Activated T-helper 2 cell treated with anti-CD3 and anti-CD28 coated beads, Interferon-gamma antibody, Interleukin-2, Interleukin-4, amounts not matched to agents 10 μg/mL and 5 μg/mL and 100 μg/mL, durations not matched to agents 14 hours and 24 hours and 36 hours (primary cell): ENCODE measurements at places on chromosomes 2 and 18. TPM values are rescaled to one million over a fixed set of nuclear protein-coding genes. Genes with fewer than 3 reads are reported as not detected.

GRCh38 chr2:190996338-190996946 lies 17.5 kb downstream of the STAT1 start:
- H3K4me1 ChIP-seq = peaks cover 59% of the 10 kb centered on the region
- DNase-seq = no peak
- no peak overlapping the region for H3K4me3 ChIP-seq

DNA sequence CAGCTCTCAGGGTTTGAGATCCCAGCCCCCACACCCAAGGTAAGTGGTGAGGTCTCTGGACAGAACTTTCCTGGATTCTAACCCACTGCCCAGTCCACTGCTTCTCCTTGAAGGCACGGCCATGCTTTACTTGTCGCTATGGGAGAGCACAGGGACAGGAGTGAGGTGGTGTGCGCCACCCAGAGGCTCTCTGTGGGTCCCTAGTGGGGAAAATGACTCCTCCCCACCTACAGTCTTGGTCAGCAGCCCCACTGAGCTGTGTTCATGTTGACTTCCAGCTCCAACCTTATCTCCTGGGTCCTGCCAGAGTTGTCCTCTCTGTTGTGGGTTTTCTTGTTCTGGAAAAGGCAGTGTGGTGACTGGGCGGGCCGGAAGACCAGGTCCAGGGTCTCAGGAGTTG lies 11.1 kb downstream of the TET3 start:
- H3K27me3 ChIP-seq = no peaks in the 10 kb centered on the region
- DNase-seq = no peak
- no peak overlapping the region for H3K27ac ChIP-seq
- H3K4me3 ChIP-seq = no peak overlapping the region
- peaks cover 65% of the 10 kb centered on the region for H3K4me1 ChIP-seq
- peaks cover 36% of the 10 kb centered on the region for H3K36me3 ChIP-seq

GRCh38 chr18:57923611-57924010 lies 120.4 kb upstream of the NEDD4L start:
- no peak for DNase-seq
- H3K27me3 ChIP-seq = no peaks in the 10 kb centered on the region
- H3K4me3 ChIP-seq = no peak overlapping the region
- no peaks in the 10 kb centered on the region for H3K4me1 ChIP-seq
- no peak overlapping the region for H3K27ac ChIP-seq
- H3K36me3 ChIP-seq = no peaks in the 10 kb centered on the region

DNA sequence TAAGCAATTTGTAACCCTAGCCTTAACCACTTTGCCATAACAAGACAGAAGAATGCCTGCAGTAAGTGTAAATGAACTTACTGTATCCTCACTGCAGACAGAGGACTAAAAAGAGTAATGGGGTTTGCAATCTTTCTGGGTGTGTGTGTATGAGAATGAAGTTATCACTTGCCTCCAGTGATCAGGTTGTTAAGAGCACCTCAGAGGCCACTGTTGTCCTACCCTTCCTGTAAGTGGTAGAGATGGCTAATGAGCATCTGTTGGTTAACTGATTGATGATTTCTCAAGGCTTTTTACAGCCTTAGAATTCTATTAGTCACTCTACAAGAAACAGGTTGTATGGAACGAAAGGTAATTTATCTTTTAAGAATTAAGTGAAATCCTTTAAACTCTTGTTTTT lies 27.6 kb upstream of the GTF2A1L start:
- peaks cover 12% of the 10 kb centered on the region for H3K4me1 ChIP-seq
- no peak overlapping the region for H3K27ac ChIP-seq
- no peak for DNase-seq
- H3K27me3 ChIP-seq = peaks cover 7% of the 10 kb centered on the region

GRCh38 chr2:215299337-215299859 lies 12.5 kb upstream of the ATIC start:
- H3K27ac ChIP-seq = no peak overlapping the region
- no peaks in the 10 kb centered on the region for H3K36me3 ChIP-seq
- DNase-seq = no peak
- no peak overlapping the region for H3K4me3 ChIP-seq

GRCh38 chr2:217955881-217956493 lies 46.8 kb downstream of the TNS1 start:
- no peak overlapping the region for H3K4me3 ChIP-seq
- no peaks in the 10 kb centered on the region for H3K4me1 ChIP-seq
- H3K27ac ChIP-seq = no peak overlapping the region
- H3K36me3 ChIP-seq = no peaks in the 10 kb centered on the region
- no peak for DNase-seq
- no peaks in the 10 kb centered on the region for H3K27me3 ChIP-seq

- no peak overlapping the region for H3K4me3 ChIP-seq
- no peaks in the 10 kb centered on the region for H3K4me1 ChIP-seq
- no peak for DNase-seq
- no peaks in the 10 kb centered on the region for H3K36me3 ChIP-seq
- H3K27me3 ChIP-seq = no peaks in the 10 kb centered on the region
These were observed 305.0 kb downstream of the PTH2R start for GRCh38 chr2:208711598-208711997.

DNA sequence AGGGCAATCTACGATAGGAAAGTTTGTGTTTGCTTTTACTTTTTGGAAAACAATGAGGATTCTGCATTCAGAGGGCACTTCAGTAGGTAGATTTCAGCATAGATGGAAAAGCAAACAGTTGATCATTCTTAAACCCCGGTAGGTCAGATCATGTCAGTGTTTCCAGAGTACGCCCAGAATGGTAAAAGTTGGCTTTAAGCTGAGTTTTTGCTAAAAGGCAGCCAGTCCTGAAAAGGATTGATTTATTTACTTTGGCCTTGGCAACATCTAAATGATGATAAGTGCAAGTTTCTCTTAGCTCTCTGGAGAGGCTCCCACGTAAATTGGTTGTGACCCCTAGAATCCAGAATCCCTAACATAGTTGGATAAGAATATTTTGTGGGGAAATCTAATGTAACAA lies 168.0 kb downstream of the DIS3L2 start:
- H3K4me3 ChIP-seq = no peak overlapping the region
- no peaks in the 10 kb centered on the region for H3K4me1 ChIP-seq
- no peak for DNase-seq
- no peaks in the 10 kb centered on the region for H3K27me3 ChIP-seq
- peaks cover 8% of the 10 kb centered on the region for H3K36me3 ChIP-seq
- H3K27ac ChIP-seq = no peak overlapping the region

- peaks cover 8% of the 10 kb centered on the region for H3K27me3 ChIP-seq
- H3K36me3 ChIP-seq = no peaks in the 10 kb centered on the region
- DNase-seq = no peak
These were observed 12.3 kb downstream of the TOGARAM2 start for GRCh38 chr2:28993206-28993960.

DNA sequence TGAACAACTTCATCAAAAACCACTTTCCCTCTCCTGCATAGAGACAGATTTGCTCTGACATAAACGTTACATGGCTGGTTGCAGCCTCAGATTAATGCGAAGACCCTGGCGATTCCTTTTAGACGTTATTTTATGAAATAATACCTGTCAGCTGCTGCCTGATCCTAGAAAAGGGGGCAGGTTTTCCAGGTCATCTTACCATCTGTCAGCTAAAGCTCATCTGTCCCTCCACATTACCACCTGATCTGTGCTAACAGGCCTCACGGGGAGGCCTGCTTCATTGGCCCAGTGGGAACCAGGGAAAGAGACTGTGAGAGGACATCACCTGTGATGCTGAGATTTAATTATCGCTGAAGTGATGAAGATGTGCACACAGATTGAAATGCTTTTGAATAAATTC lies 261.0 kb downstream of the ARHGAP15 start:
- H3K4me1 ChIP-seq = peaks cover 1% of the 10 kb centered on the region
- no peaks in the 10 kb centered on the region for H3K27me3 ChIP-seq
- no peak overlapping the region for H3K4me3 ChIP-seq
- no peak for DNase-seq
- peaks cover 17% of the 10 kb centered on the region for H3K36me3 ChIP-seq

DNA sequence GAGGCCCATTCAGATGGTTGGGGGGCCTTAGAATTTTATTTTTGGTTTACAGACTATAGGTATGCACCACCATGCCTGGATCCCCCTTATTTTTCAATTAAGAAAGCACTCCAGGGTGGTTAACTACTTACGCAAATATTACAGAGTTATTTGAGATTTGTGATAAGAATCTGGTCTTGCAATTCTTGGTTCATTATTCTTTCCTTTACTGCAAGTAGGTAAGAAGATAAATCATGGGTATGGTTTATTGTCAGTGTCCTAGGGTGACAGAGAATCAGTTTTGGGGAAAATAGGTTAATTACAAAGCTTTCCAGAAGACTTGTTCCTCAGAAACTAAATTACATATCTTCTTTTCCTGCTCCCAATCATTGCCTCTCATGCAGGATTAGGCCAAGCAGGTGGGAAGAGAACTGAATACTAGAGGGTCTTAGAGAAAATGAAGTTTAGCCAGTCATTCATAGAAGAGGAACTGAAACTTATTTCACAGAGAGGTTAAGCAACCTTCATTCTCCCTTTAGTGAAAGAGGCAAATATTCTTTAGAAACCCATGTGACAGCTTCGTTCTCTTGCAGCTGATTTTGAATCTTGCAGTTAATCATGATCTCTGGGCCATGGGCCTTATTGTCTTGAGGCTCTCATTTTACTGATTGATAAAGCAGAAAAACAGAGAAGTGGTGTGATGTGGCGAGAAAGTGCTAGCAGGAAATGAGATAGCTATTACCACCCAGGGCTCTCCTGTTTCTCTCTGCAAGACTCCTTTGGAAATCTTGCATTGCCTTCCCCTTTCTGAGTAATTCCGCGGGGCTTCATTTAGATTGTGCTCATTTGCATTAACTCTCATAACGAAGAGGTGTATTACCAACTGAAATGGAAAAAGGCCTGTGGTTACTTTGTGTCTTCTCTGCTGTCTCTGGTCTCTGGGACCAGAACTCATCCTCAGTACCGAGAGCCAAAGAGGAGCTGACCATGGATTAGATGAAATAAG lies 44.8 kb upstream of the ARHGAP25 start:
- peak overlapping the region; percentile 67 for H3K27ac ChIP-seq
- DNase-seq = no peak
- peaks cover 14% of the 10 kb centered on the region for H3K27me3 ChIP-seq
- no peak overlapping the region for H3K4me3 ChIP-seq
- H3K36me3 ChIP-seq = no peaks in the 10 kb centered on the region
- peaks cover 20% of the 10 kb centered on the region for H3K4me1 ChIP-seq

- H3K27me3 ChIP-seq = peaks cover 74% of the 10 kb centered on the region
- DNase-seq = peak; percentile 27
- no peak within 1 kb of the TSS for H3K27ac ChIP-seq
- peak within 1 kb of the TSS; percentile 83 for H3K4me3 ChIP-seq
- no peaks in the 10 kb centered on the region for H3K36me3 ChIP-seq
- H3K4me1 ChIP-seq = peaks cover 6% of the 10 kb centered on the region
These were observed at the start of gene ADAM23 for GRCh38 chr2:206442833-206443734. TSS of gene ADAM23 (plus strand) at chr2:206443532. CDS start at chr2:206443867, 335 bp downstream.

- no peaks in the 10 kb centered on the region for H3K36me3 ChIP-seq
- peaks cover under 1% of the 10 kb centered on the region for H3K27me3 ChIP-seq
- no peak overlapping the region for H3K27ac ChIP-seq
These were observed 79.8 kb upstream of the RNF152 start for GRCh38 chr18:61972389-61973264.

ACOXL gene
- 1.4 and 1.6 TPM in 2 replicates for total RNA-seq

PASK gene
- 72.5 and 75.8 TPM in 2 replicates for total RNA-seq

VWC2L gene
- not detected in 2 replicates for total RNA-seq

SCYGR4 gene
- total RNA-seq = not detected in 2 replicates

KHK gene
- 12.3 and 13.4 TPM in 2 replicates for total RNA-seq
